ENCODE measurements at places on chromosomes 16 and 17.
A peak's percentile ranks its signal among the peaks of the same experiment; 100 is the strongest.

DNA sequence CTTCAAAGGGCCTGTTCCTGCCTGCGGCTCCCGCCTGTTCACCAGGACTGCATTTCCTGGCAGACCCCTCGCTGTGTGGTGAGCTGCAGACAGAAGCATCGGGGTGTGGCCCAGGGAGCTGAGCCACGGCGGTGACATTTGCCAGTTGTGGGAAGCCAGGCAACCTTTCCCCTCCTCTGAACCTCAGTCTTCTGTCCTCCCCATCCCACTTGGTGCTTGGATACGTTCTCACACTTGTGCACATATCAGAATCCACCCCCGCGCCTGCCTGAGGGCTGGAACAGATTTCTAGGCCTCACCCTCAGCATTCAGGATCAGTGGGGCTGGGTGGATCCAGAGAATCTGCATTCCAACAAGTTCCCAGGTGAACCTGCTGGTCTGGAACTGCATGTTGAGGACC is 63.5 kb downstream of the CRISPLD2 start:
- no peak for DNase-seq

GRCh38 chr16:14300705-14301168 is 229.6 kb downstream of the MRTFB start:
- DNase-seq, result peak; percentile 37

DNA sequence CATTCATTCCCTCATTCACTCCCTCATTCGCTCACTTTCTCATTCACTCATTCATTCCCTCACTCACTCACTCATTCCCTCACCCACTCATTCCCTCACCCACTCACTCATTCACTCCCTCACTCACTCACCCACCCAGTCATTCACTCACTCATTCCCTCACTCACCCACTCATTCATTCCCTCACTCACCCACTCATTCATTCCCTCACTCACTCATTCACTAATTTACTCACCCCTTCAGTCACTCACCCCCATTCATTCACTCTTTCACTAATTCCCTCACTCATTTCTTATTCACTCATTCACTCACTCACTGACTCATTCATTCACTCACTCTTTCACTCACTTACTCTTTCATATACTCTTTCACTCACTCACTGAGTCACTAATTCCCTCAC is 303.1 kb downstream of the C16orf95 start:
- DNase-seq, result no peak

DNA sequence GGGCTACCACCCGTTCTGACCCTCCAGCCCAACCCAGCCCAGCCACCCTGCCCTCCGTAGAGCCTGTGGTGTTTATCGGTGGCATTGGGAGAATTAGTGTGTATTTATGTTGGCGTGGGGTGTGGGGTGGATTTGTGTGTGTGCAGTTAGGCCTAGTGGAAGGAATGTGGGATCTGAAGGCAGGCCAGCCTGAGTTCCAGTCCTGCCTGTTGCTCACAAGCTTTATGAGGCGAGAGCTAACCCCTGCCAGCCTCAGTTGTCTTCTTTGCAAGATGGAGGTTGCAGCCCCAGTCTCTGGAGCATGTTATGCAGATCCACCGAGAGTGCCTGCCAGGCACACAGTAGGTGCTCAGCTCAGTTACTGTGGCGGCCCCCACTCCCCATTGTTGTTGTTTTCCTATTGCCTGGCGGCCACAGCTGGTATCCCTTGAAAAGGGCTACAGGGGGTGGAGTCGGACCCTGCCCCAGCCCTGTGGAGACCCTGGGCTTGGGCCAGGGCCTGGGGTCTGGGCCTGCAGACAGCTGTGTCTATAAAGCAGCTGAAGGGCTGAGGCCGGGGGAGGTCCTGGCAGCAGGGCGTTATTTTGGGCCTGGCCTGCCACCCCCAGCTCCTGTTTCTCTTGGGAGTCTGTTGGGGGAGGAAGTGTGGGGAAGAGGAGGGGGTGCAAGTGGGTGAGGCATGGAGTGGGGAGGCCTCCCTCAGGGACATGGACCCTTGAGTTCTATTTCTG is 5.1 kb downstream of the ERBB2 start:
- no peak for DNase-seq

DNA sequence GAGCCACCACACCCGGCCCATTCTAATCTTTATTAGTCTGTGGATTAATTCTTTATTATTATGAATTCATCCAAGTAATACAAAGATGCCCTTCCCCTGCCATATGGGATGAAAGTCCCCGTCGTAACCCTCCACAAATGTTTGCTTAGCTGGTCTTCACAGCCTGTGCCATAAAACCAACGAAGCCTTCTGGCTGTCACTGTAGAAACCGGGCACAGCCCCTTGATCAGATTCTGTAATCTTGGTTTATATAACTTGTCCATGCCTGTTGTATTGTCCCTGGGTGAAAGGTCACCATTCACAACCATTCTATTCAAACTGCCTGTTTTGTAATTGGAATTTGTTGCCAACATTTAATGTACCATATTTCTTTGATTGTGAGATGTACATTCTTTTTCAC is 66.5 kb downstream of the ATP2C2 start:
- DNase-seq, result no peak

DNA sequence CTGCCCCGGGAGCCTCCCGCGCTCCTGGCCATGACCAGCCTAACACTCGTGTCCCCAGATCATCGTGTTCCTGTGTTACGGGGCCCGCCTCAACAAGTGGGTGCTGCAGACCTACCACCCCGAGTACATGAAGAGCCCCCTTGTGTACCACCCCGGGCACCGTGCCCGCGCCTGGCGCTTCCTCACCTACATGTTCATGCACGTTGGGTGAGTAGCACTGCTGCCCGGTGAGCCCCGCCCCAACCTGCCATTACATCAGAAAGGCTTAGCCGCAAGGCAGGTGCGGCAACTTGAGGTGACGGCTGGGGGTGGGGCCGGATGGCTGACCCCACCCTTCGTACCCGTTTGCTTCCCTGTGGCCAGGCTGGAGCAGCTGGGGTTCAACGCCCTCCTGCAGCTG is 1.4 kb downstream of the RHBDL1 start:
- DNase-seq, result no peak

DNA sequence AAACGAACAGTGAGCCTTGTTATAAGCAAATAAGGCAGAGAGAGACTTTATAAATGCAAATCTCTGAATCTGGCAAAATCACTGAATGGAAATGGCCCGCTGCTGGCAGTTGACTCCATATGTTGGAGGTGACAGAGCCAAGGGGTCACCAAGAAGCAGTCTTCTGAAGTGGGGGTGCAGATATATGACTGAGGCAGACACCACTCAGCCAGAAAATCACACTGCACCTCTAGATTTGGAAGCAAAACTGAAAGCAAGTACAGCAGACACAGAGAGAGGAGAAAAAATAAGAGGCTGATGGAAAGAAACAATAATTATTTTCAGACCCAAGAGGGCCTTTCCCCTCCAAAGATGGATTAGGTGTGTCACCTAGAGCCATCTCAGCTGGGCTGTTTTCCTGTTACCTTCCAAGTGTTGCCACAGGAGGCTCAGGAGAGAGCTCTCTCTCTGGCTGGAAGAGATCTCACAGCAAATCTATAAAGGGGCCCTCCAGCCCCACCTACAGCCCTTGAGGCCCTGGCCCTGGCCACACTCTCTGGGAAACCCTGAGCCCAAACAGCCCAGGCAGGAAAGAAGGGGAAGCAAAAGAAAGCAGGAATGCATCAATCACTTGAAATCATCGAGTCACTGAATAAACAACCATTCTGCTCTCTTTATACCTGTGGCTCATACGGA is 585.1 kb upstream of the PSMD7 start:
- no peak for DNase-seq

GRCh38 chr17:80187515-80187941 is 17.7 kb downstream of the CARD14 start:
- DNase-seq, result no peak

GRCh38 chr17:77890771-77891170 is 67.7 kb upstream of the TNRC6C start:
- no peak for DNase-seq

GRCh38 chr16:74169066-74169465 is 127.5 kb upstream of the PSMD7 start:
- DNase-seq, result no peak

DNA sequence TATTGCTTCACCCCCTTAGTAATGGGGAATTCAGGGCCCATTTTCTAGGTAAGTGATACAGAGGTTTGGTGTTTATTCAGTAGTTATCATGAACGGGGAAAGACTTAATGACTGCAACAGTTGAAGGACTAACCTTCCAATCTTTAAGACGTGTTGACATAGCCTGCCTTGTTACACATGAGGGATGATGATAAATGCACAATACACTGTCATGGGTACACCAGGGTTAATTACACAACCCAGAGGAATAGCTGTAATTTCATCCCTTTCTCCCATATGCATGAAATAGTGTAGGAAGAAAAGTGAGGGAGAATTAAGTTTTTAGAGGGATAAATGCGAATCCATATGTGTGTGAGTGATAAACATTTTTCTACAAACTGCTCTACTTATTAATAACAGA is 10.7 kb downstream of the MYH4 start:
- no peak for DNase-seq

DNA sequence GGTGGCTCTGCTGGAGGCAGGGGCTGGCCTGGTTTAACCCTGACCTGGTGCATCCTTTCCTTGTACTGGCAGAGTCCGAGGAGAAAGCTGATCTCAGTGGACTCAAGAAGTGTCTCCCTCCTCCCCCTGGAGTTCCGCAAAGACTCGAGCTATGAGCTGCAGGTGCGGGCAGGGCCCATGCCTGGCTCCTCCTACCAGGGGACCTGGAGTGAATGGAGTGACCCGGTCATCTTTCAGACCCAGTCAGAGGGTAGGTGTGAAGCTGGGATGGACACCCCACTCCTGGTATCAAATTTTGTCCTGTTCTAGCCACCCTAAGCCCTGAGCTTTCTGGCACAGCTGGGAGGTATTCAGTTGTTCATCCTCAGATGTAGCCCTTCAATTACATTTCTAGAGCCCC is 42.5 kb downstream of the IL21R start:
- peak; percentile 2 for DNase-seq

DNA sequence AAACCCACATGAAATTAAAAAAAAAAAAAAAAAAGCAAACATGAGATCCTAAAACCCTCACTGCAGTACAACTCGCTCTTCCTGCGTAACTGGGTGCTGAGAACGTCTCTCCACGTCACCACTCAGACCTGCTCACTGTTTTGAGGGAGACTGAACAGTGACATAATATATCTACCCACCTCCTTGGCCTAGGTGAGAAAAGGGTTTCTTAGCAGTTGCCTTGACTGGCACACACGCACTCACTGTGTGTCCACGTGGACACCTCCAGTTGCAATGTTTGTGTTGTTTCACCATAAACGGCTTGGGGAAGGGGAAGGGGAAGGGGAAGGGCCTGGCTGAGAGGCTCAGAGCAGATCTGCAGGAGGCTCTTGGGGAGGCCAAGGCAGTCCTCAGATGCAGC is 32.0 kb downstream of the FANCA start:
- DNase-seq, result no peak

DNA sequence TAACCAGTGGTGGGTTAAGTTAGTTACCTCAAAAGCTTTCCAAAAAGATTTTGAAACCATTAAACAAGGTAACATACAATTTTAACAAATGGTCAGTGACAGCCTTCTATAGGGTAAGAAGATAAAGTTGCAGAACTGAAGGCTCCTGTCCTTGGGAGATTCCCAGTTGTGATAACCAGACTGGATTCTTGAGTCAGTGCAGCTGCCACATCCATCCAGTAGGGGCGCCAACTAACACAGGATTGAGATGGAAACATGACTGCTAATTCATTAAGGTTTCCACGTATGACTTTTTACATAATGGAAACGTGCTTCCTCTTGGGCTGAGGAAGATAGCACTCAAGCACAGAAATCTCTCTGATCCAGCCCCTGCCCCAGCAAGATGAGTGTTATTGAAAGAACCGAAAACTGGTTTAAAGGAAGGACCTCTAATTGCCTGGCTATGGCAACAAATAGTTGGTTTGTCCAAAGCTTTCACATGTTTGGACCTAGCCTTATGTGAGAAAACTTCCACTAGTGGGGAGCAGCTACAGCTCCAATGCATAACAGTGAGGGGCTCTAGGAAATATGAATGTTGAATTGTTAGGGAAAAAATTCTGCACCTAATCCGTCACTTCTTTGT is 269.8 kb upstream of the MYOCD start:
- no peak for DNase-seq

DNA sequence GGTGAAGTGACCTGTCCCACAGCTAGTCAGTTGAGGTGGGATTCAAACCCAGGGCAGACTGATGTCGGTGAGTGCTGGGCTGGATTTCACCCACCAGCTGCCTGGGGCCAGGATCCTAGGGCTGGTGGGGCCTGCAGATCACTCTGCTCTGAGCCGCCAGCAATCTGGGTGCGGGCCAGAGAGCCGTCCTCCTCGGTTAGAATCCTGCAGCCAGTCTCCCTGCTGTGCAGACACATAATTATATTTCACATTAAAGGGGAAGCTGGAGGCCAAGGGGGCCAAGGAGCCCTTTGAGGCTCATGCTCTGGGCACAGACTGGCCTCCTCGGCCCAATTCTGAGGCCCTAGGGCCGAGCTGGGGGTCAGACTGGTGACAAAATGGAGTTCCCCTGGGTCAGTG is 996 bp upstream of the KCNJ12 start:
- no peak for DNase-seq

DNA sequence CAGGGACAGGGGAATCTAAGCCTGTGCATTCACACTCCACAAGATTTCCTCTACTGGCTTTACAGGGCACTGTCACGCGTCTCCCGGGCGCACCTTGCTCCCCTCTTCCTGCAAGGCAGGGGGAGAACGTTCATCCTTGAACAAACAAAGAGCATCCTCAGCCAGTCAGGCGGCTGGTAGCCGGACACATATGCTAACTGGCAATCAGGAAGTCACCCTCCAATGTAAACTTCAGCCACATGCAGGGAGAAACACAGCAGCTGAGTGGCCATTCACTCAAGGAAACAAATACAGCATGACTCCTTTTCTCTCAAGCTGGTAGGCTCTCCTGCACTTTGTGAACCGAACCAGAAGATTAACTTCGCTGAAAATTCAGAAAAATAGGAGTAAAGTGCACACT is 10.8 kb upstream of the HSBP1 start:
- DNase-seq, result no peak

DNA sequence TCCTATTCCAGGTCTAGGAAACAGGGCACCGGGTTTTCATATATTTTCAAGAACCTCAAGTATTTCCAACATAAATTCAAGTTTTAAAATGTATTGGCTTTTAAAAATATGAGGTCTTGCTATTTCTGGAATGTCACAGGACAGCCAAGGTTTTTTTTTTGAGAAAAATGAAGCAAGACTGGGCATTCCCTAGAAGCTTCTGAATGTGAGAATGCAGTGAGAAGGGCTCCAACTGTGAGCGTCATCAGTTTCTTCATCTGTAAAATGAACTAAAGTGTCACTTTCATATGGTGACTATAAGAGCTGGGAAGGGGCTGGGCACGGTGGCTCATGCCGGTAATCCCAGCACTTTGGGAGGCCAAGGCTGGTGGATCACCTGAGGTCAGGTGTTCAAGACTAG is 455.8 kb upstream of the MAF start:
- no peak for DNase-seq

Data from stimulated activated naive CD8-positive, alpha-beta T cell treated with anti-CD3 and anti-CD28 coated beads, Interleukin-15, Interleukin-2, amounts not matched to agents 100 U/mL and 50 U/mL, for 24 hours (primary cell).